Pancreas (tissue), 10 donors: ENCODE measurements at places on chromosomes 3 and 15.
A peak's percentile ranks its signal among the peaks of the same experiment; 100 is the strongest.

DNA sequence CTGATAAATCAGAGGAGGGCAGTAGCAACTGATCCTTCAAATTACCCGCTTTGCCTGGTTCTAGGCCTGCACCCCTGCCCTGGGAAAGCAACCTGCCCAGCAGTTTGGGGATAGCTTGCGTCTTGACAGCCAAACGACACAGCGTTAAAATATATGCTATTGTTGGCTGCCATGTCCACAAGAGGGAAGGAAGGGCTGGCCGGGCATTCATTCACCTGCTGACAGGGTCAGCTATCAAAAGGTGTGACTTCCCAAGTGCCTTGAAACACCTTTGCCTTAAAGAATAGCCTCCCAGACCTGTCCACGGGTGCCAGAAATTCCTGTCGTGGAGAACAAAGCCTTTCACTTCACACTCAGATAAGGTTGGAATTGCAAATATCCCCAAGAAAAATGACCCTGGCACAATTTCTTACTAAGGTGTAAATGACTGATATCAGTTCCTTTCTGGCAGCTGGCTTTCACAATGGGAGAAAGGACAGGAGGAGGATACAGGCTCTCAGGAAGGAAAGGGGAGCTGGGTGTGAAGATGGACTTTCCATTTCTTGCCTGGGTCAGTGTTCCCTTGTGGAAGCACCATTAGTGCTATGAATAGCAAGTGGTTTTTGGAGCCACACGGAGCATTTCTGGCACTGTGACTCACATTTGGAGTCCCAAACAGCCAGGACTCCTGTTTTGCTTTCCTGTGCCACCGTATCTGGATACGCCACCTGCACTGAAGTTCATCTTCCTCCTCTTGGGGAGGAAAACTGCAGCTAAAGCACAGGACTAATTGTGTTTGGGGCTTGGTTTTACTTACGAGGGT, 19.2 kb downstream of the ALDH1A3 start:
- no peak for DNase-seq

- DNase-seq = no peak
Observed at GRCh38 chr15:92619145-92620101, 36.2 kb downstream of the FAM174B start.

- peak; percentile 32 for DNase-seq
Observed at GRCh38 chr3:156816091-156816793, 9.9 kb upstream of the LEKR1 start.

- no peak for DNase-seq
Observed at GRCh38 chr15:94272251-94272898, 41.0 kb downstream of the MCTP2 start.

- no peak for DNase-seq
Observed at GRCh38 chr15:66855041-66855440, 153.0 kb downstream of the SMAD6 start.

DNA sequence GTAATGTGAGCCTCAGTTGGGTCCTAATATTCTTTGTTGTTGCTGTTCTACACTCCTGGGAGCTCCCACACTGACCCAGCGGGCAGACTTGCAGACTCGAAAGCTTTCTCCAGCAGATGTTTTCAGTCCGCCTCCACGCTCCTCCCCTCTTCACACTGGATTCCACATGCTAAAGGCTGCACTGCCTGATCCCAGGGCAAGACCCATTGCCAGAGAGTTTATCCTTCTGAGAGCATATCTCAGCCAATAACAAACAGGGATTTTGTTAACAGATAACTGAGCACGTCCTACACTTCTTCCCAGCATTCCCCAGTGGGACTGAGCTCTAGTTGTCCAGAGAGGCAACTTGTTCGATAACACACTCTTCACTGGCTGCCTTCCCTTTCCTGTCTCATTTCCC, 8.0 kb upstream of the COL6A6 start:
- no peak for DNase-seq

GRCh38 chr3:47475029-47475569, 642 bp downstream of the SCAP start:
- DNase-seq = no peak

DNA sequence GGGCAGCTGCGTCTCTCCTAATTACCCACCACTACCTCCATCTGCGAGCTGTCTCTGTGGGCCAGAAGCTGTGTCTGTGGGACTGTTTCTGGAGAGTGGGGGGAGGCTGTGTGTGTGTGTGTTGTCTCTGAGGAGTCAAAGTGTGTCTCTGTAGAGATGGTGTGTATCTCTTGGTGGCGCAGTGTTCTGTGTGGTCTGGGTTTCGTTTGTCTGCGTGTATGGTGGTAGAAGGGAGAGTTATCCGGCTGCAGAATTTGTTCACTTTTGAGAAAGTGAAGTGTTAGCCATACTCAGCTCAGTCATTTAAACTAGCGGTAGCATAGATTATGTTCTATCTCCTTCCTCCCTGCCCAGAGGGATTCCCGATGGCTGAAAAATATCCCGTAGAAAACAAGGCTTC, 2.2 kb downstream of the MYRIP start:
- DNase-seq = no peak

GRCh38 chr15:26939398-26939797, 31.6 kb upstream of the GABRG3 start:
- no peak for DNase-seq
